MCF 10A (cell line): ENCODE measurements at places on chromosomes 16 and 17. TPM values are rescaled to one million over a fixed set of nuclear protein-coding genes. Genes with fewer than 3 reads are reported as not detected.

- DNase-seq: no peak
Observed at GRCh38 chr17:73769479-73769878, 125.2 kb upstream of the SDK2 start.

GRCh38 chr16:14193316-14193871, 122.3 kb downstream of the MRTFB start:
- no peak for DNase-seq

GRCh38 chr16:79795556-79795955, 195.0 kb upstream of the MAF start:
- no peak for DNase-seq

- no peak for DNase-seq
Observed at GRCh38 chr17:61383689-61384201, 15.9 kb upstream of the TBX2 start.

- DNase-seq: no peak
Observed at GRCh38 chr17:2694381-2695242, 17.0 kb downstream of the CLUH start.

GRCh38 chr17:58995247-58995940, 111.3 kb downstream of the TRIM37 start:
- DNase-seq: no peak

DNA sequence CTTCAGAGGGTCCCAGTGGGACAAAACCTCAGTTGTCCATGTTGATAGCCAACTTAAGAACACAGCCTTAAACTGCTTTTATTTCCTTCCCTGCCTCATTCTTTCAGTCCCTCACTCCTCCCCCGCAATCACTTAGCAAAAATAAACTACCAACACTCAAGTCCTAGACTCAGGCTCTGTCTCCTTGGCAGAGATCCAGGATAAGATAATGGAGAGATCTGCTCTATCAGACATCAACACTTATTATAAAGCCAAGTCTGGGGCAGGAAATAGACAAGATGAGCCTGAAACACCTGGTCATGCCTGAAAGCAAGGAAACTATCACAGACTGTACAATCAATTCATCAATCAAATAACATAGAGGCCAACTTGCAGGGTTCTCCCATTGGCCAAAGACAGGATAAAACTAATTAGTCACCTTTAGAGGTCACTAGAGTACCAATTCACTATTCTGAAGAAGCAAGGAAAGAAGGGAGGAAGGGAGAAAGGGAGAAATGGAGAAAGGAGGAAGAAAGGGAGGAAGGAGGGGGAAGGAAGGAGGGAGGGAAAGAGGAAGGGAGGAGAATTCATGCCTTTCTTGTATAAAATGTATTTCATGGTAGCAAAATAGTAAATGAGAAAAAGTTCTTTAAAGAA, 15.7 kb downstream of the HYDIN start:
- peak; percentile 20 for DNase-seq

GRCh38 chr17:82933911-82934310, 94.1 kb upstream of the ZNF750 start:
- no peak for DNase-seq

DNA sequence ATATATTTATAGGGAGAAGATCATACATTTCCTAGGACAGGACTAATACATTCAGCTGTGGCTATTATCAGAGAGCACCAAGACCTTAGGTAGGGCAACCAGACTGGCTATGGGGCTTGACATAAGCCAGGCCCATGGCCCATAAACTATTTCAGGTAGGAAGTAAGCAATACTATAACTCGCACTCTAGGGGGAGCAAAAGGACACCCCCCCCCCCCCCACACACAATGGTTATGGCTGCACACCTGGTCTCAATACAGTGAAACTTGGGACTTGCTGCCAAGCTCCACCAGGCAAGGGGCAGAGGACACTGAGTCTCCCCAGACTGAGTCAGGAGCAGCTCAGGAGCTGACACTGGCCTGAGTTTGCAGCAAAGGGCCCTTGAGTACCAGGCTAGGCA, 348.9 kb upstream of the ASIC2 start:
- no peak for DNase-seq

RDM1 gene
- total RNA-seq: 0.44 and 2.6 TPM in 2 replicates

PRR29 gene
- not detected in 2 replicates for total RNA-seq

TNS4 gene
- 387 and 522 TPM in 2 replicates for total RNA-seq

DNA sequence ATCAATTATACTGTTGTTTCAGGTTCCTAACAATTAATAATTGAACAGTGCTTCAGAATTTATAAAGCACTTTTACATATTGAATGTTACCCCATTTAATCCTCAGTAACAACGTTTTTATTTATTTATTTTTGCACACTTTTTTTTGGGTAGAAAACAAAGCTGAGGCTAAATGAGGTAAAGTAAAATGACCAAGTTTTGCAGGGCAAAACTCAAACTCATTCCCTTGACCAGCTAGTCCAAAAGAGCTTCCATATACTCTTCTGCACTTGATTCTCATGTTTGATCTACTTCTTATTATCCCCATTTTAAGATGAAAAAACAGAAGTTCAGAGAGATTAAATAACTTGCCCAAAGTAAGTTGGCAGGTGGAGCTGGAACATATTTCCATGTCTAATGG, 81.1 kb upstream of the NACA2 start:
- no peak for DNase-seq

- no peak for DNase-seq
Observed at GRCh38 chr16:30914830-30915229, 8.5 kb upstream of the FBXL19 start.

- peak; percentile 81 for DNase-seq
Observed at GRCh38 chr17:3667366-3668278, 756 bp downstream of the TAX1BP3 start.

GRCh38 chr17:28545787-28546415, 6.5 kb downstream of the UNC119 start:
- no peak for DNase-seq

GRCh38 chr17:28938552-28938951, 12.8 kb downstream of the PHF12 start:
- no peak for DNase-seq

MYO1C gene
- 175 and 216 TPM in 2 replicates for total RNA-seq

SLC52A1 gene
- not detected in 2 replicates for total RNA-seq

GRCh38 chr17:81067391-81067811, 32.5 kb downstream of the BAIAP2 start:
- no peak for DNase-seq

DNA sequence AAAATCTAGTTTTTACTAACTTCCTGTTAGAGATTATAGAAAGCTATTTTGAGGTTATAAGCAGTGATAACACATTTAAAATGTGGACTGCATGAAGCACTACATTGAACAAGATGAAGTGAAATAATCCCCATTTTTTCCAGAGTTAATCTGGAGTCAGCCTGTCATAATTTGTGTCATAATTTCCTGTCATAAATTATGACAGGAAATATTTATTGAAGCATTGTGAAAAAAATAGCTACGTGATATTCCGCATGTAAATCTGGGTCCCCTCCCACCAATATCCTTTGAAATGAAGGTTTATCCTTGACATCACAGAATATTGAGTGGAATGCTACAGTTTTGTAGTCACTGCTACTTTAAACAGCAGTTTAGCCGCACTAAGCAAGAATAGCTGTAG, 40.1 kb downstream of the OMG start:
- no peak for DNase-seq

GRCh38 chr16:75064403-75065148, 52.0 kb downstream of the LDHD start:
- DNase-seq: no peak

- DNase-seq: no peak
Observed at GRCh38 chr17:52696362-52696761, 537.8 kb upstream of the CA10 start.

- no peak for DNase-seq
Observed at GRCh38 chr16:2282866-2283555, 15.1 kb upstream of the RNPS1 start.

ELMO3 gene
- total RNA-seq: 9.6 and 12.0 TPM in 2 replicates

UMOD gene
- total RNA-seq: not detected in 2 replicates

TBC1D3K gene
- total RNA-seq: not detected in 2 replicates

GRCh38 chr17:70865993-70866804, 696.9 kb downstream of the KCNJ2 start:
- DNase-seq: no peak

GRCh38 chr17:78129351-78130089, 965 bp upstream of the TMC6 start:
- DNase-seq: no peak

DNA sequence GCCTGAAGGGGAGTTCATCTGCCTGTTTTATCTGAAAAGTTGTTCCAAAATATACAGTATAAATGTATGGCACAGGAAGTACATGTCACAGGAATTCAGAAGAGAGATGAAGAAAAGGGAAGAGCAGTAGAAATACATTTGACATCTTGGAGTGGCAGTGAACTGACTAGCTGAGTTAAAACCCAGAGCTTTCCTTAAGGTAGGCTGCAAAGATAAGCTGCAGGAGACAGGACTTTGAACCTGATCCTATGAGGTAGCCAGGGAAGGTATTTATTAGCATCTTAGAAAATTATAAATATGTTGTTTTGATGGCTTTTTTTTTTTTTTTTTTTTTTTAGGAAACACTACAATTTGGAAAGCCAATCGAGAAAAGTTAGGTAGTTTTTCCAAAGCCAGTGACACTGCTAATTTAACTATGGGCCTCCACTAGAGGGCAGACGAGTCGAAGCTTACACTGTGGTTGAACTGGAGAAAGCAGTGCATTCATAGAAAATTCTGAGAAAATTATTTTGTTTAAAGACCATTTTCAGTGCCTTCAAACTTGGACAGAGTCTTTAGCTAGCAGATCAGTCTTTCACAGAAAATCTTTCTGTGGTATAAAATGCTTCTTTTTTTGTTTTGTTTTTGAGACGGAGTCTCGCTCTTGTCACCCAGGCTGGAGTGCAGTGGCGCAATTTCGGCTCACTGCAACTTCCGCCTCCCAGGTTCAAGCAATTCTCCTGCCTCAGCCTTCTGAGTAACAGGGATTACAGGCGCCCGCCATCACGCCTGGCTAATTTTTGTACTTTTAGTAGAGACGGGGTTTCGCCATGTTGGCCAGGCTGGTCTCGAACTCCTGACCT, 122.3 kb downstream of the SSH2 start:
- DNase-seq: peak; percentile 74

KRT23 gene
- total RNA-seq: not detected in 2 replicates

DNA sequence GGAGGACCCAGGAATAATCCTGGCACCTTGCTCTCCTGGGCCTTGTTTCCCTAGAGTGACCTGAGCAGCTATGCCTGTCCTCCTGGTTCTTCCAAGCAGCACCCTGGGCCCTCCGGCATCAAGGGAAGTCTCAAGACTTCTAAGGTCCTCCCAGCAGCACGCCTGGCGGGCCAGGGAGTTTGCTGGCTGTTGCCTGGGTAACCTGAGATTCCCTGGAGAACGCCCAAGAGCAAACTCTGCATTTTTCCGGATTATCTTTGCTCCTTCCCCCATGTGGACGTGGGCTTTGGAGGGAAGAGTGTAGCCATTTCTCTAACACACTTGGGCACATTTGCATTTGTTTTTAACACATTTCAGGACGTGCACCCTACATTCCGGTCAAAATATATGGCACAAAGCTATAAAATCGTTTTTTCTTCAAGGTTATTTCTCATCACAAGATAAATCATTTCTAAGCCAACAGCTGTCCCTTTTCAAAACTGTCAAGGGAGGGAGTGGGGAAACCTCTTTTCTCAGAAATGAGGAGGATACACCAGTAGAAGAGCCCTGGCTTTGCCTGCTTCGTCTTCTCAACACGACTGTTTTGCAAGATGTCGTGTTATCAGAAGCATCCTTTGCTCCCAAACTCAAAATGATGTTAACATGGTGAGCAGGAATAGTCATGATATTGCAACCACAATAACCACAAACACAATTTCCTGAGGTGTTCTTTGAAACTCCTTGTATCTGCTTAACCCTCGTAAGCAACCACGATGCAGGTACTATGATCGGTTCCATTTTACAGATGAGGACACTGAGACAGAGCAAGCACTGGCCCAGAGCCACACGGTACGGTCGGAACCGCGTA, 116.5 kb downstream of the ADCY9 start:
- no peak for DNase-seq
